ENCODE measurements at places on chromosomes 11 and 22.
A peak's percentile ranks its signal among the peaks of the same experiment; 100 is the strongest.

DNA sequence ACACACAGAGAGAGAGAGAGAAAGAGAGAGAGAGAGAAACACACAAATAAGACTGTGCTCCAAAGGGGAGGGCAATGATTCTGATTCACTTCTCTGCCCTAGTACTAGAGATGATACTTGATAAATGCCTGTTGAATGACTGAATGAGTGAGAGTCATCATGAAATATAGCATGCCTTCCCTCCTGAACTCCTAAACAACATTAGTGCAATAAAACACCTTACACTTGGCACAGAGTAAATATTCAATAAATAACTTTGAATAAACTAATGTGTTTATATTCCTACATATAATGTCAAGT lies 511.2 kb upstream of the RAG2 start:
- DNase-seq, result no peak

DNA sequence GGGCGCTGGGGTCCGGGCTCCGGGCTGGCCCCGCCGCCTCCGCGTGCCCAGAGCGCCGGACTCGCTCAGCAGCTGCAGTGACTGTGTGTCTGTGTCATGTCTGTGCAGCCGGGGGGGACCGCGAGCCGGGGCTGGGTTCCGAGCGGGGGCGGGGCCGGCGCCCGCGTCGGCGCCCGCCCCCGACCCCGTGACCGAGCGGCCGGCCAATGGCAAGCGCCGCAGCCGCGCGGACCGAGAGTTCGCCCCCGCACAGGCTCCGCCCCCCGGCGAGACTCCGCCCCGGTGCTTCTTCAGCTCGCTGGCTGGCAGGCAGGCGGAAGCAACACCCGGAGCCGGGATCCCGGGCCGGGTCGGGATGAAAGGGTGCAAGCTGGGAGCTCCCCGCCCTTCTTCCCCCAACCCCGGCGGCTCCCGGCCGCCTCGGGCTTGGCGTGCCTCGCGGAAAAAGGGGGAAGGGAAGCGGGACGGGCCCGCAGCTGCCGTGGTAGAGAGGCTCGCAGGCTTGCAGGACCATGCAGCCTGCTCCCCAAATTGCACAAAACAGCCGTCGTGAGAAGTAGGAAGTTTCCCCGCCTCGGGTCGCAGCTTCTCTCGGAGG lies 750 bp upstream of the LARGE1 start:
- peak; percentile 97 for DNase-seq

DNA sequence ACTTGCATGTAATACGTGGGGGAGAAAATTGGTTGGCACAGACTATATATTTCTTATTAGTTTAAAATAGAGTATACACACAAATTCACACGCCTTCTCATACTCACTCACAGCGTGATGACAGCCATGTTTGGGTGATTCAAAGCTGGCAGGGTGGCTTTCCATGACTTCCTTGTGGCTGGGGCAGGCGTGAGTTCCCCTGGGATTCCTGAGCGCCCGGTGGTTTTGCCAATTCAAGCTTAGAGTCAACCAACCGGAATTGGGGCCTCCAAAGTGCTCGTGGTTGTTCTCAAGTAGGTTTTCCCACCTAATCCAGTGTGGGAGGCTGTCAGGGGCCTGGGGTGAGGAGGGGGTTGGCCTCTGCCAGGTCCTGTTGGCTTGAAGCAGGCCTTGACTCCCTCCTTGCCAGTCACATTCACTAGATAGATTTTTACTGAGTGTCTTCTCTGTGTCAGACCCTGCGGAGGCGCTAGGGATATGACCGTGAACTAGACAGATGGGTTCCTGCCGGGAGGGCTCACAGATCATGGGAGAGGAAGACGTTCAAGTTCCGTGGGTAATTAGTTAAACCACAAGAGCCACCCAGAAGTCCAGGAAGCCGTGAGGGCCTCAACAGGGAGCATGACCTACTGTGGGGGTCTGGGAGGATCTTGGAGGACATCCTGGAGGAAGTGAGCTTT lies 11.5 kb downstream of the PKNOX2 start:
- DNase-seq, result no peak

DNA sequence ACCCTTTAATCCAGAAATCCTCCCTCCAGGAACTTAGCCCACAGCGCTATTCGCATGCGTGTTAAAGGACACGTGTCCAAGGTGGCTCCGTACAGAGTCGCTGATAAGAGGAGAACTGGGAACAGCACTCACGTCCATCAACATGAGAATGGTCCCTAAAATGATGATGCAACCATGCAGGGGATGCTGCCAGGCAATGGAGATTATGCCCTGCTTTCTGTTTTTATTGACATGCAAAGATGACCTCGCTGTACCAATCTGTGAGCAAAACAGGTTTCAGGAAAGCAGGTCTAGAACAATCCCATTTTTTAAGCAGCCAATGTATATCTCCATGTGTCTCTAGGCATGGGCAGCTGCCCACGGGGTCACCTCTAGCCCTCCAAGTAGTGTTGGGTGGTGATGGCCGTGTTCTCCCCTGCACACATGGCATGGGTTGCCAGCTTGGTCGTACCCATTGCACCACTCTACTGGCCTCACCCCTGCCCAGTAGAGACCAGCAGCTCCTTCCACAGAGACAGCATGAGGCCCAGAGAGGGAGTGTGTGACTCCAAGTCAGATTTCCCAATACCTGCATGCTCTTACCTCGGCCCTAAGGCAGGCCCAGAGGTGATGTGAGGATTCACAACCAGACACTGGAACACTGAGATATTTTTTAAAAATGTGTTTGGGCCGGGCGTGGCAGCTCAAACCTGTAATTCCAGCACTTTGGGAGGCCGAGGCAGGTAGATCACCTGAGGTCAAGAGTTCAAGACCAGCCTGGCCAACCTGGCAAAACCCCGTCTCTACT lies 68.3 kb upstream of the LINC01488 start:
- no peak for DNase-seq

GRCh38 chr22:37269936-37270678 lies 12.2 kb upstream of the CYTH4 start:
- DNase-seq, result no peak

DNA sequence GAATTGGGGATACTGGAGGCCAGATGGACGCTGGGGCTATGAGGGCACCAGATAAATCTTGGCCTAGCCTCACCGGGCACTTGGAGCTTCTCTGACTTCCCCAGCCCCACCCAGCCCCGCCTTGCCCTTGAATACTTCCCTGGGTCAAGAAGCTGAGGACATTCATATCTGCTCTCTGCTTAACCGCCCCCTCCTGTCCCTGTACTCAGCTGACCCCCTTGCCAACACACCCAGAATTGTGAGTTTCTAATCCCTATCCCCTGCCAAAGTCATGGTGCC lies 22.0 kb downstream of the FADS3 start:
- DNase-seq, result no peak

DNA sequence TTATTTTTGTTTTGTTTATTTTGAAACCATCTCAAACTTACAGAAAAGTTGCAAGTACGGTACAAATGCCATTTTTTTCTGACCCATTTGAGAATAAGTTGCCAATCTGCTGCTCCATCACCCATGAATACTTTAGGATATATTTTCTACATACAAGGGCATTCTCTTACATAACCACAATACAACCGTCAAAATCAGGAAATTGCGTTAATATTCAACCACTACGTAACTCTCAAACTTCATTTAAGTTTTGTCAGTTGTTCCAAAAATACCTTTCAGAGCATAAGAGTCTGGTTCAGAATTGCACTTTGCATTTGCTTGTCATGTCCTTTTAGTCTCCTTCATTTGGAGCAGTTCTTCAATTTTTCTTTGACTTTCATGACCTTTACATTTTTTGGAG lies 194.3 kb upstream of the BDNF start:
- no peak for DNase-seq

DNA sequence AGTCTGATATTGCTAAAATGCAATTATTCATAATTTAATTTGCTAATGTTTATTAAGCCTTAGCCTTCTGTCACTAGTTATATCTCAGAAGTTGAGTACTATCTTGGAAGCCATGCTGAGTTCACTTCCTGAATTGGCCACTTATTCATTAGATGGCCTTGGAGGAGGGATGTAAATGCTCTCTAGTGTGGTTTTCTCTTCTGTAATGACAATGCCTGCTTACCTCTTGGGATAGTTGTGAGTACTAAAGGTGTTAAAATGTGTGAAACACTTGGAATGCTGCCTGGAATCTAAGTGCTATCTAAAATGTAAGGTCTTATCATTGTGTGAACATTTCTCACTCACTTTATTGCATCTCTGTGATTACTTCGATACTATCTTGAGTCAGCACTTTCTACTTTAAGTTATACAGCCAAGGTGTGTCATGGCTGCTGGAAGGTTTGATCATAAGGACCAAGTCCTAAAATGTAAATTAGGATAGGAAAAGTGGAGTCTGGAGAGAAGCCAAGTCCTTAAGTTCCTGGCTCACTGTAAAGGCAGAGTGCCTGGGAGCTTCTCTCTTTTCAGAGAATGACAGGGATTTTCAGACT lies 12.4 kb downstream of the GLYATL2 start:
- no peak for DNase-seq

DNA sequence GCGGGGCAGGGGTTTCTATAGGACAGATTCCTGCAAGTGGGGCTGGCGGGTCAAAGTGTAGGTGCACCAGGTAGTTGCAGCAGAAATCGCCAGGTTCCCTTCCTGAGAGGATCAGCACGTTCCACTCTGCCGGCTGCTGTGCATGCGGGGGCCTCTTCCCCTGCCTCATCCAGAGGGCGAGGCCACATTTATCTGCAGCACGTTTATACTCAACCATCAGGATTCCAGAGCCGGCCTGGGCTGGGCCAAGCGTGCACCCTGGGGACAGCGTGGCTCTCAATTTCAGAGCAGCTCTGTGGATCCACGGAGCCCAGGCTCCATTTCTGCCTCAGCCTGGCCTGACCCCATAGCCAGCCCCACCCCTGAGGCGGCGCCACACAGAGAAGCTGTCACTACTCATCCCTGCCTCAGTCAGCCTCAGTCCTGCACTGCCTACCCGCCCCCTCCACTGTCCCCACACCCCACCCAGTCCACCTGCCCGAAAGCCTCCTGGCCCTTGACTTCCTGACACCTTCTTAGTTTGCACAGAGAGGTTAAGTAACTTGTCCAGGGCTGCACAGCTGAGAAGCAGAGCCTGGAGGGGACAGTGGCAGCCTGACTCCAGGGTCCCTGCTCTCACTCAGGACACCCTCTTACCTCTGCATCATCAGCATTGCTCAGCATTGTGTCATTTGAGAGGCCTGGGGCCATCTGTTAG lies 45.9 kb upstream of the RTL6 start:
- DNase-seq, result no peak

DNA sequence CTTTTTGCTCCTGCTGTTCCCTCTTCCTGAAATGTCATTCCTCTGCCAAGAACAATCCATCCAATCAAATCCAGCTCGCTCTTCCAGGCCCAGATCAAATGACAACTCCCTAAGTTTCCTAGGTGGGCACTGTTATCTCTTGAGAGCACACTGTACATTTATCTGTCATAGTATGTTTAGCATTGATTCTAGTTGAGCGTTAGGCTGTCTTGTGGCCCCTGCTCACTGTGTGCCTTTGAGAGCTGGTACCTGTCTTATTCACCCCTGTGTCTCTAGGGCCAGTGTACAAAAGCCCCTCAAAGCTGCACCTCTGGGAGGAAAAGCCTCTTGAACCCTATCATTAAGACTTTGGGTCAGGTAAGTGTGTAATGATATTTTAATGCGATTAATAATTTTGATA lies 7.1 kb upstream of the LMO2 start:
- DNase-seq, result no peak

- DNase-seq, result peak; percentile 58
Observed at GRCh38 chr11:69463181-69463994, 18.1 kb upstream of the LINC01488 start.

DNA sequence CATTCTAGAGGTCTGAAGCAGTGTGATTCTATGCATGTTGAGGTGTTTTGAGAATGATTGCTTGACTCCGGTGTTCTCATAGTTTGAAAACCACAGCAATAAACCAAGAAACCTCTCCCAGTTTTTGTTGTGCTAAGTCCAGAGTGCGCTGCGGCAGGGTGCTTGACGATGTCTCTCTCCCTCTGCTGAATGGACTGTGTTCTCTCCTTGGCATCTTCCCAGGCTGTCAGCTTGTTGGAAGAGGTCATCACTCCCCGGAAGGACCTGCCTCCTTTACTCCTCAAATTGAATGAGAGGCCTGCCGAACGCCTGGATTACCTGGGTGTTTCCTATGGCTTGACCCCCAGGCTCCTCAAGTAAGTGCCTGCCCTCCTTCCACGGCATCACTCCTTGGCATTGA lies 31.0 kb downstream of the NAT10 start:
- no peak for DNase-seq

GRCh38 chr11:94469416-94469815 lies 24.2 kb downstream of the MRE11 start:
- DNase-seq, result no peak

- no peak for DNase-seq
Observed at GRCh38 chr11:102279641-102280170, 37.6 kb upstream of the BIRC3 start.

GRCh38 chr11:1237128-1237580 lies 14.3 kb downstream of the MUC5B start:
- DNase-seq, result no peak

DNA sequence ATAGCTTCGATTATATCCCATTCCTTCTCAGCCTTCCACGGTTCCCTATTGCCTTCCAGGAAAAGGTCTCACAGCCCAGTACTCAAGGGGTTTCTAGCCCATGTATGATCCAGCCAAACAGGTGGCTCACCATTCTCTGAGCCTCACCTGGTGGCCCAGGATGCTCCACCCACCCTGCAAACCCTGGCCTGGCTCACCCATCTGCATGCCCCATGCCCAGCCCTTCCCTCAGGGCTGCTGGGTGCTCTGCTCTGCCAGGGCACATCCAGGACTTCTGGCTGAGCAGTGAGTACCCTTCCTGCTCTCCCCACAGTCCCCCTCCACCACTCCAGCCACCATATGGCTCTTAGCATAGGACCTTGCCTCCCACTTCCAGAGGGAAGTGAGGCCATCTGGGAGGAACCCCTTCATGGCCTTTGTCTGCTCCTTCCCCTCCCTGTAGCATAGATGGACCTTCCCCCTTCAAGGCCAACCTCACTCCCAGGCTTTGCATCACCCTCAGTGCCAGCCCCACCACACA lies 5.8 kb upstream of the RCOR2 start:
- no peak for DNase-seq

DNA sequence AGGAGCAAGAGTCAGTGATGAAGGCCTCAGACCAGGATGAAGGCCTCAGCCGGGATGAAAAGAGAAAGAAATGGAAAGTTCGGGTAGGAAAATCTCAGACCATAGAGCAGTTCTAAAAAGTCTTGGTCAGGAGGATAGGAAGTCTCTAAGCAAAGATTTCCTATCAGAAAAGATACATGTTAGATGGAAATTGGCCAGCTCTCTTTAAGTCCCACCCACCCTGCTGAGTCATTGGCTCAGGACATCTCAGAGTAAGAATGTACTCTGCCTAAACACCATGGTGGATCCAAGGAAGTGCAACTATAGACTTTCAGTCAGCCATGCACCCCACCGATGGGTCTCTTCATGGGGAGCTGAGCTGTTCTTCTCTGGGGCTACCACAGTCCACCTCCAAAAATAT lies 4.4 kb downstream of the OR8B3 start:
- no peak for DNase-seq

- DNase-seq, result no peak
Observed at GRCh38 chr22:32987081-32987631, 71.0 kb downstream of the SYN3 start.

GRCh38 chr22:22167791-22168189 lies 76.8 kb upstream of the VPREB1 start:
- DNase-seq, result no peak

- no peak for DNase-seq
Observed at GRCh38 chr11:85758026-85758425, 52.9 kb downstream of the SYTL2 start.

Data from BE2C (cell line).